ENCODE measurements at places on chromosomes 5 and 9.

- no peak for DNase-seq
These were observed 7.4 kb upstream of the SHC3 start for GRCh38 chr9:89185980-89186379.

DNA sequence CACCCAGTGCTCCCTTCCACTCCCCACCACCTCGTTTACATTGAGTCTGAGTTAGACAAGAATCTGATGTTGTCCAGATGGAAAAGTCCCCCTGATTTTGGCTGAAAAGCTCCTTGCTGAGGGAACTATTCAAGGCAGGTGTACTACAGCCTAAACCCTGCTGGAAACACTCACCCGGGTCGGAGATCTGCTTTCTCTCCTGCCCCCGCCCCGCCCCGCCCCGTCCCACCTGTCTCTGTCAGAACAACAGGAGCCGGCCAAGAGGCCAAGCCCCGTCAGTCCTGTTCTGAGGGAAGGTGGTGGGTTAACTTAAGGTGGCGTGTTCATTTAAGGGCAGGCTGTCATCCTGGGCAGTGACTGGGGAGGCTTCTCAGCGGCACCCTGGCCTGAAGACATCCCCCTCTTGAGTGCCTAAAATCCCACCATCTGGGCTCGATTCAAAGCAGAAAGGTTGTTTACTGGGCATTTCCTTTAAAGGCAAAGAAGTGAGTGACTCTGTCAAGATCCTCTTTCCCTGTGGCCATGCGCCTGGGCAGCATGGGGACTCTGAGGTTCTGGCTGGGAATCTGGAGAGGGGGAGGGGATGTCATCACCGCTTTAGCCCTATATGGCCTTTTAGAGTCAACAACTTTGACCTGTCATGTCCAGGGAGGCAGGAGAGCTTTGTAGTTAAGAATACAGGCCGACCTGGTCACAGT, 71.1 kb upstream of the NEURL1B start:
- DNase-seq = no peak

- DNase-seq = no peak
These were observed 120.6 kb downstream of the PIK3R1 start for GRCh38 chr5:68336200-68336599.

- DNase-seq = peak; percentile 4
These were observed at the start of gene PCDHB10 for GRCh38 chr5:141192110-141192725. Gene PCDHB10 (plus strand): TSS chr5:141192353. CDS start chr5:141192553, 200 bp downstream.

DNA sequence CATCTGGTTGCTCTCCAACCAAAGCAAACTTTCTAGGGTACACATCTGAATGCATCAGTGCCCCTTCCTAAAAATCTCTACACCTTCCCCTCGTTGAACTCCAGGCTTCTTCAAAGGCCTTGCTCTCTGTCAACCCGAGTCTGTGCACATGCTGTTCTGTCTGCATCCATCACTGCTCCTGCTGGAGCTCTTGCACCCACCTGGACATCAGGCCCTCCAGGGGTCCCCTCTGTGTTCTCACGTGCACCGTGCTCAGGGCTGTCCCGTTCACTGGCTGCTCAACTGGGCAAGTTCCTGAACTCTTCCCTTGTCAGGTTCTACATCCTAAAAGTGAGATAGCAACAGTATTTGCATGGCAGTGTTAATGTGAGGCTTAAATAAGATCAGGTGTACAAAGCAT, 62.7 kb upstream of the ANGPTL2 start:
- no peak for DNase-seq

GRCh38 chr9:136611119-136611518, 51.6 kb upstream of the EGFL7 start:
- no peak for DNase-seq

- no peak for DNase-seq
These were observed 156.9 kb downstream of the COL23A1 start for GRCh38 chr5:178433273-178433775.

- peak; percentile 30 for DNase-seq
These were observed 156.7 kb upstream of the TLX3 start for GRCh38 chr5:171152382-171152781.

GRCh38 chr5:160539431-160539830, 117.8 kb downstream of the PTTG1 start:
- DNase-seq = no peak

DNA sequence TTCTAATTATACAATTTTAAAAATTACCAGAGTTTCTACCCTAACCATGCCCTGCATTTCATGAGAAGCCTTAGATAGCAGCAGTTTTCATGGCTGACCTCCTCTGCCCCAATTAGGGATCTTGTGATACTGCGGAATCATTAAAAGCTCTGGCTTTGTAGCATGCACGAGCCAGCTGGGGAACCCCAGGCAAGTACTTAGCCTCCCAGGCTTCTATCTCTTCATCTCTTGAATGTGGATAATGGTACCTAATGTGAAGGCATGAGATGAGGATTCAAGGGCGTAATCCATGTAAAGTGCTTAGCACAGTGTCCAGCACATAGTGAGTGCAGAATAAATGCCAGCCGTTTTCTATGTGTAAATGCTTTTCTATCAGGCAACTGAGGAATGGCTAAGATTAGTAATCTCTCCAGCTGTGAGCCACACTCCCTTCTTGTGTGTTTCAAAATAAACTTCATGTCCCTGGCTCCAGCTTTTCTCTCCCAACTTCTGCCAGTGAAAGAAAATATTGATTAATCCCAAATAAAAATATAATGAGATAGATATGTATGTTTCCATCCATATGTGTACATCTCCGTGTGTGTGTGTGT, 88.4 kb downstream of the APBA1 start:
- DNase-seq = no peak

- DNase-seq = peak; percentile 33
These were observed 1.3 kb downstream of the CCT5 start for GRCh38 chr5:10251405-10251804.

DNA sequence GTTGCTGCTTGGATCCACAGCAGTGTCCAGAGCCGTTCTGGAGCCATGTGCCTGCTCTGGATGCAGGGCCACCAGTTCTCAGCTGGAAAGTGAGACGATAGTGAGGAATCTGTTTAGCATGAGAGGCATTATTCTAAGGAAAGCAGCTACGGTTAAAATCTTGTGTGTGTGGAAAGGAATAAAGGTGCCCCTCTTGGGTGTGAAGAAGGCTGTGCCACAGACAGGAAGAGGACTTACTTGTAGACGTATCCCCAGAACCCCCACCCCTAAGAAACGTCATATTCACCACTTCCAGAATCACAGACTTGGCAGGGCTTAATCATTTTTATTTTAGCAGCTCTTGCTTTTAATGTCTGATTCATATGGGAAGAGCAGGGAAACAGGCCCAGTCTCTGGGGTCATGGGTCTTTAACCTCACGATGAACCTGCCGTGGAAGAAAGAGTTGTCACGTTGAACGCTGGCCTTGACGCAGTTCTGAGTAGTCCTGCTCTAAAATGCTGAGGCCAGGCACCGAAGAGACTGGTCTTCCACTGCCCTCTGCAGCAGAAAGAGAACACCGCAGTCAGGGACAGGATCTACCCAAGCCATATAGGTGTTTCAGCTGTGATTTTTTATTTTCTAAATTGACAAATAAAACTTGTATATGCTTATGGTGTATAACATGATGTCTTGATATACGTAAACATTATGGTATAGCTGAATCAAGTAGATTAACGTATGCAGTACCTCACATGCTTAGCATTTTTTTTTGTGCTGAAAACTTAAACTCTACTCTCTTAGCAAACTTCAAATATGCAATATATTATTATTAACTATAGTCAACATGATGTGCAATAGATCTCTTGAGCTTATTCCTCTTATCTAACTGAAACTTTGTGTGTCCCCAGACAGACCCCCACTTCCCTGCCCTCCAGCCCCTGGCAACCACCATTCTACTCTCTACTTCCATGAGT, 38.8 kb downstream of the CARTPT start:
- DNase-seq = peak; percentile 46

DNA sequence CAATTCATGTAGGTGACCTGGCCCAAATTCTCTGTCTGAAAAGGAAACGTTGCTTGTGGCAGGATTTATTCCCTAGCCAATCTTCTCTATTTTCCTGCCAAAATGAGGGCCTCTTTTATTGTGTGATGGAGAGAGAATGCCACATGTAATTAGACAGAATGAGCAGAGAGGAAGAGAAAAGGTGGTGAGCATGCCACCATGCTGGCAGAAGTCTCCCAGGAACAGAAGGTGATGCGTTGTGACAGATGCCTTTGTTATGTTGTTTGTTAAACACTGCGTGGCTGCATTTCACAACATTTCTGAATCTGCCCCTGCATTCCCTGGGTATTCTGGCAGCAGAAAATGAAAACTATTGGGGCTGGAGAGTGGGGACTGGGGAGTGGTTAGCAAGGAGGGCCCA, 577.6 kb downstream of the TLR4 start:
- no peak for DNase-seq

DNA sequence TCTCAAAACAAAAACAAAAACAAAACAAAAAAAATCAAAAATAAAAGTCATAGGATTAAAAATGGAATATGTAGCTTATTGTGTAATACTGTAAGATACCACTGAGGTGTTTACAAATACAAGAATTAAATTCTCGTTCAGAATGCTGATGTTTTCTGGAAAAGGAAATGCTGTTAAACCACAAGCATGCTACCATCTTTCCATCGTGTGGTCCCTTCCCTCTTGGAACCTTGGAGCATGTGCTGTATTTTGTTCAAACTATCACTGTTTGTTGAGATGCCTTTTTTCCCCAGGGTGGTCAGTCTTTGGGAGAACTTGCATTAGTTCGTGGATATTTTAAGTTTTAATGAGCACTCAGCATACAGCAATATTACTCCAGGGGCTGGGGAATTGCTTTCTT, 39.7 kb downstream of the SUB1 start:
- DNase-seq = no peak

GRCh38 chr5:103896593-103896992, 334.0 kb upstream of the NUDT12 start:
- no peak for DNase-seq

DNA sequence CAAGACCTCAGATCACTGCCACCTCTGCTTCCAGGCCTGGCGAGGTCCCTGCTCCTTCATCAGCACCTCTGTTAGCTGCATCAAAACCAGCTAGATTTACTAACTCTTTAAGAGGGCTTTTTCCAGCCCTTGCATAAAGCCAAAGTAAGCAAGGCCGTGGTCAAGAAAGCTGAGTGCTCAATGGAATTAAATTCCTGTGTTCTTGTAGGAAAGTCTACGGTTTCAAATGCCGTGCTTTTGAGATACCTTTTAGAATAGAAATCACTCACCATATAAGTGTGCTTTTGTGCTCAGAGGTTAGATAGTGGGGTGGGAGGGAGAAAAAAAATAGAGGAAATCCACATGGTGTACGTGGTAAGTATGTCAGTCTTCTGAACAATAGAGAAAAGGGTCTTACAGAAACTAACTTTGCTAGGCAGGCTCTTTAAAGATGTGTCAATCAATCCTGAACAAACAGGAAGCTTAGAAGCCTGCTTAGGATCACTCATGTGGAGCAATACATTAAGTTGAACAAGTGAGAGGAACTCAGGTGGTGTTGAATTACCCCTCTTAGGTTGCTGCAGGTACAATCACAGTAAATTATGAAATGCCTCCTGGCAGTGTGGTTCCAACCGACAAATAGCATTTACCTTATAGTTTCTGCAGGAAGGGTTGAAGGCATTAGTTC, 79.7 kb downstream of the SEMA6A start:
- no peak for DNase-seq

GRCh38 chr5:45281081-45281480, 415.1 kb downstream of the HCN1 start:
- no peak for DNase-seq

- no peak for DNase-seq
These were observed 27.7 kb downstream of the LHX6 start for GRCh38 chr9:122200960-122201595.

GRCh38 chr9:71814226-71814625, 45.9 kb upstream of the CEMIP2 start:
- no peak for DNase-seq

GRCh38 chr5:127562252-127562651, 44.8 kb downstream of the PRRC1 start:
- peak; percentile 12 for DNase-seq

DNA sequence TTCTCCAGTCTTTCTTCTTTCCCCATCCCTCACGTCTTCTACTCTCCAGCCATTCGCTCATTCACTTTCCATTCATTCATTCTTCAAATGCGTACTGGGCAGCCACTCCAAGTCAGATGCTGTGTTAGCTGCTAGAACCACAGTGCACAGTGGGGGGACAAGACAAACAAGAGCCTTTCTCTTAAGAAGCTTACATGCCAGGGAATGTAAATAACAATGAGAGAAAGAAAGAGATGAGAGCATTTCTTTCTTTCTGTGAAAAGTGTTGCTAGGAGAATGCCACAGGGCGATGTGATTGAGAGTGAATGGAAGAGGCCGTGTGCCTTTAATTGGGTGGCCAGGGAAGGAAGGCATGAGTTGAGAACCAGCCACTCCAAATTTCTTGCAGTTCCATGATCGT, 46.3 kb upstream of the SMIM23 start:
- no peak for DNase-seq

Measured in suppressor macrophage treated with lipopolysaccharide for 1 hour (primary cell).